Dermis blood vessel endothelial cell (primary cell): ENCODE measurements at places on chromosomes 6 and 20.

DNA sequence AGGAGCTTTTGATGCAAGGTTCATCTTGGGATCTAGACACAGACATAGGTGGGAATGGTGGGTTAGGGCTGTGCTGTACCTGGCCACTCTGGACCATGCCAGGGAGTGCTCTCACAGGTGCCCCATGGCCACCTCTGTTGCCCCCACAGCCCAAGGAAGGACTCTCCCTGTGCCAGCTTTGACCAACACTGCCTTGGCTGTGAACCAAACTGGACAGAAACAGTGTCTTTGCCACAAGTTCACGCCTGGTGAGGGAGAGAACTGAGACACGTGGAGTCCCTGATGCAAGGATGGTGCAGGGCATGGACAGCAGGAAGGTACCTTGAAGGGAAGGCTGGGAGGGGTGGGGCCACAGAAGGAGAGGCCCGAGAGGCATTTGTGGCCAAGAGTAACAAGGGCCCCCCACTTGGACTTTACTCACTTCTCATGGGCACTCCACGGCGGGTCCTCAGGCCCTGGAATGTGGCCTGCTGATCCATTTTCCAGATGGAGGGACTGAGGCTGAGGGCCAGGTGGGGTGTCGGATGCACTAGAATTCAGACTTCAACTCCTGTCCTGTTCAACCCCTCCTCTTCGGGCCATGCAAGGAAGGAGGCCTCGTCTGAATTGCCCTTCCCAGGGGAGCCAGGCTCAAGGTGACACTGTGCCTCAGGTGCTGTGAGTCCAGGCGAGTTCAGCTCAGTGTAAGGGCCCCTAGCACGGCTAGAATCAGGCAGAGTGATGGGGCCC lies 103.3 kb downstream of the YTHDF1 start:
- DNase-seq = no peak

GRCh38 chr6:169962604-169963469 lies 211.4 kb downstream of the ERMARD start:
- no peak for DNase-seq

DNA sequence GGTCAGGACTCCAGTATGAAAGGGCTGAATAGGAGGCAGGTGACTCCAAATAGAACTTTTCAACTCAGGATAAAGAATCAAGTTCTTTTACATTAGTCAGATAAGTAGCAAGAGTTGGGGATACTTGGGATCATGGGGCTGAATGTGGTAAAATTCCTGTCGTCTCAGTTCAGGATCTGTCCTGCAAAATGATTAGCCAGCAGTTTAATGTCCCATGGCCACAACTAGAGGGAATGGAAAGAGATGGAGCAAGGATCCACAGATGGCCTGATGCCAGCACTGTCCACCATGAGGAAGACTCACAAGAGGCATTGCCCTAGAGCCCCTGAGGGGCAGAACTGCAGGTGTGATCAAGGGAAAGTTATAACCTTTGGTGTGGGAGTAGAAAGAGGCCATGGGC lies 2.1 kb downstream of the DEFB121 start:
- DNase-seq = no peak

GRCh38 chr6:116374586-116374985 lies 3.8 kb downstream of the DSE start:
- DNase-seq = no peak

DNA sequence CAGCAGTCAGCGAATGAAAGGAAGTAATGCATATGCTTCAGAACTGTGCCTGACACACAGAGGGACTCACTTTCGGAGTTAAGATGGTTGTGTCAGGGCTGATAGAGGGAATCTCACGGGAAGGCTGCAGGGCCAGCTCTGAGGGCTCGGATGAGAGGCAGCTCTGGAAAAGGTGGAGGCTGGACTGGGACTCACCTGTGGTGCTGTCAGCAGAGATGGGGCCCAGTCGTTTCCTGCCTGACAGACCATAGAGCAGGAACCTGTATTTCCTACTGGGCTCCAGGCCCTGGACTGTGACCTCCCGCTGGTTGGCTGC lies 9.3 kb downstream of the CYP21A2 start:
- no peak for DNase-seq

GRCh38 chr6:39646751-39647420 lies 78.3 kb downstream of the KIF6 start:
- no peak for DNase-seq

DNA sequence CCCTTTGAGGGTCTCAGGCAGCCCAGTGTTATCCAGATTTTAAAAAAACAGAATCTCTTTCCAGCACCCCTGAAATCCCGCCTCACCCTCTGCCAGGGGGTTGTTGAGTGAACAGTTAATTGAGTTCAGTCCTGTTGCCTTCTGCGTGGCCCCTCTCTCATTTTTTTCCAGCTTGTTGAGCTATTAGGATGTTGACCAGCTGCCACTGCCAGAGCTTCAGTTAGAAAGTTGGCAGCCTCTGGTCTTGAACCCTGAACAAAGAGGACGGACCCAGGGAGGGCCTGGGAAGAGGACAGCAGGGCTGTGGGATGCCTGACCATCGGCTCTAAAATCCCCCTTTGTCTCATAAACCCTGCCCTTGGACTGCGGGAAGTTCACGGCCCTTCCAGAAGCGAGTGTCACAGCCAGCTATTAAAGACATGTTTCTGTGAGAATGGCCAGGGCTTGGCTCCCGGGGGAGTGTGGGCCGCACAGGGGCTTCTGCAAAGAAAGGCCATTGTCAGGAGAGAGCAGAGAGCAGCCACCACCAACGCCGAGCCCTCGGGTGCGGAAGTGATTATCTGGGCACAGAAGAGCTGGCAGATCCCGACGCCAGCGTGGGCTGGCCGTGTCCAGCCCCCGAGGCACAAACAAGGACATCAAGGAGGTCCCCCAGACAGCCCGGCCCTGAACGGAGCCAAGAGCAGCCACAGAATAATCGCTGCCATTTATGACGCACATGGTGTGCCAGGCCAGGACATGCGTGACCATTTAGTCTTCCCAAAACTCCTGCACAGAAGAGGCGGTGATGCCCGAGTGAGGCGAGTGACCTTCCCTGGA lies 189.0 kb downstream of the ANKRD60 start:
- no peak for DNase-seq

GRCh38 chr6:39357998-39358686 lies 35.6 kb upstream of the KCNK16 start:
- DNase-seq = peak; percentile 86

DNA sequence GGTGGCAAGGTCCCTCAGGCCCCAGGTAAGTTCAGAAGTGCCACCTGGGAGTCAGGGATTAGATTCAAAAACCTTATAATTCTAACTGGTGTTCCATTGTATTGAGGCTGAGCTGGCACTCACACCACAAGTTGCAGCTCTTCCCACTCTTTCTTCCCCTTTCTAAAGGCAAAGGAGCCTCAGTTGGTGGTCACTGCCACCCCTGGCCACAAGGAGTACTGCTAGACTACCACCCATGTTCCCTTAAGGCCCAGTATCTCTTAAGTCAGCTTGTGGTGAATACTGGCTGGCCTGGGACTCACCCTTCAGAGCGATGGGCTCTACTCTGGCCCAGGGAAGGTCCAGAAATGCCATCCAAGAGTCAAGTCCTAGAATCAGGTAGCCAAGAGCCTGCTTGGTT lies 421.1 kb upstream of the KHDRBS2 start:
- DNase-seq = no peak

GRCh38 chr6:1610497-1611321 lies 994 bp downstream of the FOXC1 start:
- peak; percentile 63 for DNase-seq

- DNase-seq = no peak
These were observed 458.4 kb downstream of the GRIK2 start for GRCh38 chr6:101851911-101852310.

- peak; percentile 68 for DNase-seq
These were observed 30.2 kb upstream of the SGK1 start for GRCh38 chr6:134347885-134348805.

GRCh38 chr6:26241033-26241895 lies 123.7 kb upstream of the BTN3A2 start:
- peak; percentile 59 for DNase-seq

DNA sequence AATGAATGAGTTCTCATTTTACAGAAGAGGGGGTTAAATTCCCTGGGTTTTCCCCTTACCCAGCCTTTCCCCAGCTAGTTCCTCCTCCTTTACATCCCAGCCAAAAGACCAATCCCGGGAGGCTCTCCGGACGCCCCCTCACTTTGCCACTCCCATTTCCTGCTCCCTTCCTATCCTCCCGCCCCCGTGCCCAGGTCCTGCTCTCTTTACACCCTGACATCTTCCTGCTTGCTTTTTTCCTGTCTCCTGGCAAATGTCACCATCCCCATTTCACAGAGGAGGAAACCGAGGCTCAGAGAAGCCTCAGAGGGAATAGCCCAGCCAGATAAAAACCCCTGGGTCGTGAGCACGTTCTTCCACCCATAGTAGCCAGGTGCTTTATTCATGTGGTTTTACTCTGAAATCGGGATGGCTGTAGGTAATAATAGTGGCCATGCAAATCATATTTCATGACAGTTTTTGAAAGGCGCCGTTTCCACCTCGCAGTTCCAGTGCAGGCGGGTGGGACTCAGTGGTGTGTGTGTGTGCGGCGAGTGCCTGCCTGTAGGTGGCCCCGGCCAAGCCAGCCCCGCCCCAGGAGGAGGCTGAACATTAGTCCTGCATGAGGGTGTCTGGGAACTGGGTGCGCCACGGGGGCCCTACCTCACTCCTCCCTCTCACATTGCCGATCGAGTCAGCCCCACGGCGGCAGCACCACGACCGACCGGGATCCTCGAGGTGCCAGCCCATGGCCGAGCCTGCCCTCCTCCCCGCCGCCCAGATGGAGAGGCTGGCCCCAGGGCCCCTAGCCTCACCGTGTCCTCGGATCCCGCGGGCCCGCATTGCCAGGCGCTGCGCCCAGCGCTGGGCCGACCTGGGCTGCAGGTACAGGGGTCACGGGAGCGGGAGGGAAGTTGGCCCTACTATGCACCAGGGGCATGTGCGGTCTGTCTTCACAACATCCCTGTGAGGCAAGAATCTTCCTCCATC lies at the start of gene ARHGAP40:
Gene ARHGAP40, plus strand, starts transcription at position 594 of the 969 bp plus-strand sequence.
- peak; percentile 45 for DNase-seq

- DNase-seq = peak; percentile 79
These were observed 96.8 kb upstream of the NHSL1 start for GRCh38 chr6:138596126-138596525.

DNA sequence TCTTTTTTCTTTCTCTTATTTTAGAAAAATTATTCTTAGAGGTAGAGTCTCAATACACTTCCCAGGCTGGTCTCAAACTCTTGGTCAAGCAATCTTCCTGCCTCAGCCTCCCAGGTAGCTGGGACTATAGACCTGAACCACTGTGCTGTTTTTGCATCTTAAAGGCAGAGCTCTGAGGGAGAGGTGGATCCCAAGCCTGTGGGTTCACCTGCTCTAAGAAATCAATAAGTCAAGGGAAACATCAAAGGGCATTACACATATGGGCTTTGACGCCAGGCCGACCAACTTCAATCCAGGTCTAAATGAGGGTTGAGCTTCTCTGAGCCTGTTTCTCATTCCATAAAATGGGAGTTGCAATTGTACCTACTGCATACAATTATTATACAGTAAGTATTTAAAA lies 223.9 kb downstream of the LY86 start:
- no peak for DNase-seq

DNA sequence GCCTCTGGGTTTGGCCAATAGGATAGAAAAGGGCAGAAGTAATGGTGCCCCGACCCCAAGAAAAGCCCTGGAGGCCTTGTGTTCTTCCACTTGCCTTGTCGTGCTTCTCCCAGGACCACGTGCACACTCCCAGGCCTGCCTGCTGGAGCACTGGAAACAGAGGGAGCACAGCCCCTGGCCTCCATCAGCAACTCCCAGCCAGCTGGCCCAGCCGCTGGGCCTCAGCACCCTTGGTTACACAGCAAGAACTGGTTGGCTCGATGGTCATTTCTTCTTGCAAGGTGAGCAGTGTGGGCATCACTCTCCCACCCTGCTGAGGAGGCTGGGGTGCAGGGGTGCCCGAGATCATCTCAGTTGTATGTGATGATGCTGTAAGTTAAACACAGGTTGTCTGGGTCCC lies 69.2 kb upstream of the CST7 start:
- DNase-seq = no peak

- DNase-seq = peak; percentile 52
These were observed 3.8 kb downstream of the NCOA7 start for GRCh38 chr6:125794342-125795137.

DNA sequence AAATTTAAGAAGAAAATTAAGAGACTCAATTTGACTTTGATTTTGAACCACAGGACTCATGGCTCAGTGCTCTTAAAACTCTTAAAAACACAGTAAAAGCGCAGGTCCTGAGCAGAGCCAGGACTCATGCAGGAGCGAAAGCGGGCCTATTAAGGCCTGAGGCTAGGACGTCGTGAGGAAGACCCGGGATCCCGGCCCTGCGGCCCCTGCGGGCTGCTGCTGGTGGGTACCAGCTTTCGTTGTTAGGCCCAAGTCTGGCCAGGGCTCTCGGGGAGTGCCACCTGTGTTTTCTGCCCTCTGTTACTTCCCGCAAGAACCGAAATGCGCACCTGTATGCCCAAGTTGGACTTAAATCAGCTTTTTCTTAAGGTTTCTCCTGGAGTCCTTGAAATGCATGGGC lies 3.4 kb upstream of the PAX1 start:
- DNase-seq = no peak

GRCh38 chr20:44552050-44552449 lies 30.2 kb upstream of the SERINC3 start:
- peak; percentile 19 for DNase-seq

- no peak for DNase-seq
These were observed 154.3 kb downstream of the PREX1 start for GRCh38 chr20:48673507-48673906.

DNA sequence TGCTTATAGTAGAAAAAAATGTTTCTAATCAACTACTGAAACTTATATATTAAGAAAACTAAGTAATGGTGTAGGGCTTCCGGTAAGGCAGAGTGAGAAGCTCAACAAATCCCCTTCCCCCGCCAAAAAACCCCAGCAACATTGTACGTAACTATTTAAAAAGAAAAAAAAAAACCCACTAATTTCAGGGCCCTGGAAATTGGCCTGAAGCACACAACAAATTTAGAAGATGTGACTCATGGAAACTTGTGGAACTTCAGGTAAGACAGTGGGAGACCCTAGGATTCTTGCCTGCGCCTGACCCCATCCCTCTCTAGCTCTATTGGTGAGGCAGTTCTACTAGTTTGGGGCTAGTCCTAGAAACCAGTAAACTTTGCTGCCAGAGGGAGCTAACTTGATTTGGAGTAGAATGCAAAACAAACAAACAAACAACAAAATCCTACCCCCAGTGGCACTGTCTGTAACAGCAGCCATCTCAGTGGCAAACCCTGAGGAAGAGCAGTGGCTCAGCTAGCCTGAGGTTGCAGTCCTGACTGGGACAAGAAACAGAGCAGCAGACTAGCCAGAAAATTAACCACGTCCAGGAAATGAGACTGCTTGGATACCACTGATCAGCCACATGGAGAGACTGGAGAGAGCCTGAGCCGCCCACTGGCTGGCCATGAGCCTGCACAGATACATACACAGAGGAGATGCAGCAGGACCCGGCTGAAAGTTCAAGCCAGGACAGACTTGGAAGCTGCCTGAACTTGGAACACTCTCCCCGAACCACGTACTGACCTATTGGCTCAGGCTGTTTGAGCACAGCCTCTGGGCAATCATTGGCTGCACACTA lies 135.1 kb downstream of the TBXT start:
- DNase-seq = no peak

- peak; percentile 51 for DNase-seq
These were observed 264.3 kb upstream of the RIMS1 start for GRCh38 chr6:71621918-71622519.
